ENCODE measurements at places on chromosomes 4 and X. TPM values are rescaled to one million over a fixed set of nuclear protein-coding genes. Genes with fewer than 3 reads are reported as not detected.

GRCh38 chrX:100748108-100748507 lies 16.2 kb upstream of the SYTL4 start:
- H3K4me1 ChIP-seq: no peaks in the 10 kb centered on the region
- no peak for DNase-seq

The SCML1 gene
- total RNA-seq: 11.8 TPM

The MAOA gene
- 0.26 TPM for total RNA-seq

The HMX1 gene
- not detected for total RNA-seq

GRCh38 chr4:171538601-171539100 lies 274.6 kb upstream of the GALNTL6 start:
- no peak for DNase-seq
- no peak overlapping the region for H3K27ac ChIP-seq
- H3K36me3 ChIP-seq: no peaks in the 10 kb centered on the region
- H3K4me1 ChIP-seq: no peaks in the 10 kb centered on the region

DNA sequence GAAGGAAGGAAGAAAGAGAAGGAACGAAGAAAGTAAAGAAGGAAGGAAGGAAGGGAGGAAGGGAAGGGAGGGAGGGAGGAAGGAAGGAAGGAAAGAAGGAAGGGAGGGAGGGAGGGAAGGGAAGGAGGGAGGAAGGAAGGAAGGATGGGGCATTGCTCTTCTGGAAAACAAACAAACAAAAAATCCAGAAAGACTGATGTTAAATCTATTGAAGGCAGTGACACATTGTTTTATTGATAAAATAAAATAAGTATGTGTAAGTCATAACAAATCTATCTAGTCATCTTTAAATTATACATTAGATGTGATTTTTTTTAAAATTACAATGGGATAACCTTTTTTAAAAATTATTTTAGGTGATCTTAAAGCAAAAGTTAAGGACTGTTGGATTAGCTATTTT lies 1245.5 kb downstream of the STIM2 start:
- no peaks in the 10 kb centered on the region for H3K36me3 ChIP-seq
- H3K4me3 ChIP-seq: no peak overlapping the region
- H3K27me3 ChIP-seq: no peaks in the 10 kb centered on the region
- H3K4me1 ChIP-seq: no peaks in the 10 kb centered on the region

- H3K27ac ChIP-seq: no peak overlapping the region
- DNase-seq: no peak
- H3K27me3 ChIP-seq: peaks cover 34% of the 10 kb centered on the region
- H3K36me3 ChIP-seq: no peaks in the 10 kb centered on the region
These were observed 198.0 kb downstream of the CBR4 start for GRCh38 chr4:168811786-168812651.

DNA sequence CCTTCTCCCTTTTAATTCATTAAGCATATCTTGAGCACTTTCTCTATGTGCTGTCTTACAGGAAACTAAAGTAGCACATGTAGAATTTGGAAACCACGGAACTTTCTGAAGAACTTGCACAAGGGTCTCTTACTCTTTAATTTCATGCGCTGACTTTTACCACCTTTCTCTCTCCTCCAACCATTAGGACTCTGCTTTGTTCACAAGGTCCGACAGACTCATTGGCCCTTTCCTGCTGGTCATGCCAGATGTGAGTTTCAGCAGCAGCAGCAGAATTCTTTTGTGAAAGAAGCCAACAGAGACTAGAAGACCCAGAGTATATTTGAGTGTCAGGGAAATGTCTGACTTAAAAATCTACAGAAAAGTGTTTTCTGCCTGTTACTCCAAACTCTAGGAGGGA lies 207.1 kb downstream of the GUCY2F start:
- H3K36me3 ChIP-seq: no peaks in the 10 kb centered on the region
- H3K4me1 ChIP-seq: peaks cover 6% of the 10 kb centered on the region
- no peak overlapping the region for H3K27ac ChIP-seq

The TBX22 gene
- total RNA-seq: not detected

The CT47A1 gene
- not detected for total RNA-seq

The YY2 gene
- 1.3 TPM for total RNA-seq

- H3K27me3 ChIP-seq: no peaks in the 10 kb centered on the region
- no peak overlapping the region for H3K4me3 ChIP-seq
- DNase-seq: peak; percentile 73
- peaks cover 8% of the 10 kb centered on the region for H3K4me1 ChIP-seq
- H3K36me3 ChIP-seq: no peaks in the 10 kb centered on the region
These were observed 6.0 kb downstream of the SLC2A9 start for GRCh38 chr4:10015140-10015753.

GRCh38 chr4:185227131-185227551 lies 17.7 kb downstream of the SNX25 start:
- peaks cover 4% of the 10 kb centered on the region for H3K36me3 ChIP-seq
- H3K4me3 ChIP-seq: no peak overlapping the region
- H3K4me1 ChIP-seq: peaks cover 5% of the 10 kb centered on the region
- no peak overlapping the region for H3K27ac ChIP-seq

DNA sequence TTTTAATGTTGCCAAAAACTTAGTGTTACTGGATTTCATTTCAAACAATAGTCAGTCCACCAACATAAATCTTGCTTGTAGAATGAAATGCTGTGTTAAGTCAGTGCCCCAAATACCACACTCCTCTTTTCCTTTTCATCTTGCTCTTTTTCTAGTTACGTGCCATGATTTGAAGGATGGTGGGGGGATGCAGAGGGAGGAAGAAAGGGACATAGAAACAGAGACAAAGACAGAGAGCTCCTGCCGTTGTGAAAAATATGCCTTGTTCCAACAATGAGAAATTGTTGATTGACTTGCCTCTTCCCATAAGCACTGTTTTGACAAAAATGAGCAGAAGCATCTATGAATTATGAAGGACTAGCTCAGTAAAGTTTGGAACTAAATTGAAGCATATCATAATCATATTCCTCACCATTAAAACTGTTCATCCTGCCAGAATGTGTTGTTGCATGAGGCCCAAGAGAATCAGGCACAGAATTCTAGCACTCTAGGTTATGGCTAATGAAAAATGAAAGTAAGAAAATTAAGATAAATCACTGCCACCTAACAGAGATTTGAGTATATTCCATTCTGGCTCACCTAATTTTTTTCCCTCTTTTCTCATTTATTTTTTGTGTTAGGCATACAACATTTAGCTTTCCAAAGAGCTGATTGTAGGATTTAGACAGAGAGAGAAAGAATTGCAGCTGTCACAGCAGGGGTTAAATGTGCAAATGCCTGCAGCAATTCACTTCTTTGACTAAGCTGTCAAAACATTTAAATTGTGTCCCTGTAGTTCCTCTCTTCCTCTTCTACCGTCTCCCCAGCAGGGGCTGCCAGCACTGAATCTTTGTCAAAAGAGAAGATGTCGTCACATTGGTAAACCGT lies 111.6 kb upstream of the PTPN13 start:
- H3K4me3 ChIP-seq: no peak overlapping the region
- no peak overlapping the region for H3K27ac ChIP-seq
- H3K4me1 ChIP-seq: peaks cover 9% of the 10 kb centered on the region
- H3K27me3 ChIP-seq: no peaks in the 10 kb centered on the region
- DNase-seq: no peak
- H3K36me3 ChIP-seq: no peaks in the 10 kb centered on the region

DNA sequence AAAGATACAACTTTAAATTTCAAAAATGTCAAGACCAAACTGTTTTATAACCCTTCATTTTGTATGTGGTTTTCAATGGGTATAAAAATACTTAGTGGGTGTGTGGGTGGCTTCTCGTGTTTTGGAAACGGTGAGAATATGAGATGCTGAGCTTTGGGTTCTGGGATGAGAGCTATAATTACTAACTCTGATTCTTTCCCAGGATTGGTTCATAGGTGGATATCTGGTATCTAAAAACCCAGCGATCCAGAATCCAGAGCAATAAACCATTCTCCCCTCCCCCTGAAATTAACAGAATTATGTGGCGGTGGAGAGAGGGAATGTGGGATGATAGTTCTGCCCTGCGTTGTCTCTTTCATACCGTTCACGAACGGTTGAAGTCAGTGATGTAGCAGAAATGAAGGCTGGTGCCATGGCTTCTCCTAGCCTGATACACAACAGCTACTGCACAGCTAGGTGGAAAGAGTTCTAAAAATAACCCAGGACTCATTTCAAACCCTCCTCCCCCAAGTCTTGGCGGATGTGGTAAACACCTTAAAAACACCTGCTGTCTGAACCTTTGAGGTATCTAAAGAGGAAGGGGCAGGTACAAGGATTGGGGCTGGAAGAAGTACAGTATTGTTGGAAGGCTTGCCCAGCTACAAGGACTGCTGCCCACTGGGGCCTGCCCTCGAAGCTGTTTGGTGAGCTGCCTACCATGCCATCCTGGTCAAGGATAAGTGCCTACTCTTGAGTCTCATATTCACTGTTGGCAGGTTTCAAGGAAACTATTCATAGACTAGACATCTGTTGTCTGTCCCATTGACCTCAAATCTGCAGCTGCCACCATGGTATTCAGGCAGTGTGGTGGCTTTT lies 44.5 kb downstream of the SEPTIN11 start:
- peak overlapping the region; percentile 65 for H3K27ac ChIP-seq
- peaks cover 15% of the 10 kb centered on the region for H3K36me3 ChIP-seq
- DNase-seq: peak; percentile 82
- H3K4me3 ChIP-seq: peak overlapping the region; percentile 53

The COQ2 gene
- 19.5 TPM for total RNA-seq

The ELOVL6 gene
- 7.9 TPM for total RNA-seq

The DAPP1 gene
- total RNA-seq: 25.8 TPM

DNA sequence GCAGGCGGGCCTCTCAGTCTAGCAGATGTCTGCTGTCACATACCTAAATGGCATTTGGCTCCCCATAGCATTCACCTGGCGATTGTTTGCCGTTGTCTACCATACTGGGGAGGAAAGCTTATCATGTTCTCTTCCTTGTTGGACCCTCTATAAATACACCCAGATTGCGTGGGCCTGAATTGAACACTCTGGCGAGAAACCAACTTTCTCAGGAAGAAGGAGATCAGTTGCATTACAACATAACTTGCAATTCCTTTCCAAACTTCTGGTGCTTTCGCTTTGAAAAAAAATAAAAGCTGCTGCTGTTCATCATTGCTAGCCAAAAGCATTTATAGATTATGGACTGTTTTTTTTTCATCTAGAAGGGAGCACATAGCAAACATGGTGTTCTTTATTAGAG lies 230.0 kb upstream of the GPC4 start:
- no peaks in the 10 kb centered on the region for H3K4me1 ChIP-seq
- no peaks in the 10 kb centered on the region for H3K27me3 ChIP-seq
- no peaks in the 10 kb centered on the region for H3K36me3 ChIP-seq
- H3K27ac ChIP-seq: no peak overlapping the region
- H3K4me3 ChIP-seq: no peak overlapping the region

DNA sequence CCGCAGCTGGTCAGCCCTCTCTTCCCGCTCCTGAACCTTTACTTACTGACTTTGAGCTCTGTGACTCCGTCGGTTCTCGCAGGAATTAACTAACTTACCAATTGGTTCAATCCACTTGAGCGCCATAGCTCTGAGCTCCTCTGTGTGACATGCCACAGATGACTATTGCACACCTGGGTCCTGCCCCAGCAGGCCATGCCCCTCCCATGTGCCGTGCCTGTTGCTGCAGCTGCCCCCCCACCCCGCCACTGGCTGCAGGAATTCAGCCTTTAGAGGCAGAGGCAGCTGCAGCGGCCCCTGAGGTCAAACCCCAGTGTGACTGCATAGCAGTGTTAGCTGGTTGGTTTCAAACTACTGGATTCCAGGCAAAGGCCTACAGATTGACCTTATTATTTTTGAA lies 70.6 kb downstream of the MTMR1 start:
- DNase-seq: no peak
- H3K27me3 ChIP-seq: no peaks in the 10 kb centered on the region
- no peak overlapping the region for H3K27ac ChIP-seq
- no peak overlapping the region for H3K4me3 ChIP-seq
- peaks cover 6% of the 10 kb centered on the region for H3K4me1 ChIP-seq

The GPAT3 gene
- 2.0 TPM for total RNA-seq

DNA sequence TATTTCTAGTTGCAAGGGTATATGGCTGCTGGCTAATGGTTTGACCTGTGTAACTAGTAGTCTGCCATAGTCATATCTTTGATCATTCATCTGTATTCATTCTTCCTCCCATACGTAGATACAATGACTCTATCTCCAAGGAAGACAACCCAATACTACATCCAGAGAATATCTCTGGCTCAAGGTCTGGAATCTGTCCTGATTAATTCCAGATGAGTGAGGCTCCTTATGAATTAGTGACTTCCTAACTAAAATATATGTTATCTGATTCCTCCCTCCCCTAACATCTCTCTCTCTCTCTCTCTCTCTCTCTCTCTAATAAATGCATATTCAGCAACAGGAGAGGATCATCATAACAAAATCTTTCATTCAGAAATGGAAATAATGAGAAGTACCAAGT lies 641.5 kb downstream of the FAT4 start:
- no peaks in the 10 kb centered on the region for H3K4me1 ChIP-seq
- no peaks in the 10 kb centered on the region for H3K36me3 ChIP-seq
- no peak overlapping the region for H3K27ac ChIP-seq
- H3K4me3 ChIP-seq: no peak overlapping the region
- H3K27me3 ChIP-seq: no peaks in the 10 kb centered on the region

- H3K27me3 ChIP-seq: no peaks in the 10 kb centered on the region
- no peak overlapping the region for H3K4me3 ChIP-seq
- DNase-seq: no peak
- H3K36me3 ChIP-seq: peaks cover 1% of the 10 kb centered on the region
- H3K27ac ChIP-seq: no peak overlapping the region
- peaks cover 41% of the 10 kb centered on the region for H3K4me1 ChIP-seq
These were observed 34.2 kb downstream of the ARHGEF9 start for GRCh38 chrX:63750811-63751210.

DNA sequence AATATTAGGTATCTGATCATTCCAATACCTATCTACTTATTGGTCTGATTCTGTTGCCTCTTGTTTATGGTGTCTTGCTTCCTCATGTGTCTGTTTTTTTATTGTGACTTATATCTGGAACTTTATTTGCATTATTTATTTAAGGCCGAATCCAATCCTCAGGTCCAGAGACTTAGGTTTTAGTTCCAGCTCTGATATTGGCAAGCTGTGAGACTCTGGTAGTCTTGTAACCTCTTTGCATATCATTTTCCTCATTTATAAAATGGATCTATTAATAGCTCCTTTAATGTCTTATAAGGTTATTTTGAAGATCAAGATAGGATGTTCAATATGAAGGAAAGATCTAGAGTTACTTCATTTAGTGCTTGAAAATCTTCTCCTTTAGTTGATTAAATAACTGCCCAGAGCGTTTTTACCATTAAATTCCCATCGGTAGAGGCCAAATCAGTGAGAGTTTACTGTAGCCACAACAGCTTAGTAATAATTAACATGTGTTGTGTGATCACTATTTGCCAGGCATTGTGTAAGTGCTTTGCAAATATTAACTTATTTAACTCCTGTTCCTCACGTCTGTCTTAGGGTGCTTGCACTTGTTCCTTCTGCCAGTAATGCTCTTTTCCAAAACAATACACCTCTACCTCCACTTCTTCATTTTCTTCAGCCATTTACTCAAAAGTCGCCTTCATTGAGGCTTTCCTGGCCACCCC lies 82.2 kb downstream of the CC2D2A start:
- no peaks in the 10 kb centered on the region for H3K36me3 ChIP-seq
- no peak for DNase-seq
- no peak overlapping the region for H3K4me3 ChIP-seq
- H3K27ac ChIP-seq: no peak overlapping the region
- no peaks in the 10 kb centered on the region for H3K27me3 ChIP-seq

The DUSP21 gene
- not detected for total RNA-seq

- peaks cover 2% of the 10 kb centered on the region for H3K4me1 ChIP-seq
- H3K36me3 ChIP-seq: no peaks in the 10 kb centered on the region
- peaks cover 21% of the 10 kb centered on the region for H3K27me3 ChIP-seq
- no peak for DNase-seq
- no peak overlapping the region for H3K4me3 ChIP-seq
- no peak overlapping the region for H3K27ac ChIP-seq
These were observed 3.3 kb downstream of the IL13RA1 start for GRCh38 chrX:118730500-118731247.

The PPARGC1A gene
- total RNA-seq: not detected

- no peak overlapping the region for H3K4me3 ChIP-seq
- peak; percentile 32 for DNase-seq
- peaks cover 10% of the 10 kb centered on the region for H3K4me1 ChIP-seq
- no peak overlapping the region for H3K27ac ChIP-seq
- H3K36me3 ChIP-seq: no peaks in the 10 kb centered on the region
These were observed 49.6 kb downstream of the KLF8 start for GRCh38 chrX:56281789-56282188.

All from activated naive CD4-positive, alpha-beta T cell treated with anti-CD3 and anti-CD28 coated beads for 36 hours (primary cell).